ENCODE measurements at places on chromosomes 5 and 9.
A peak's percentile ranks its signal among the peaks of the same experiment; 100 is the strongest.

DNA sequence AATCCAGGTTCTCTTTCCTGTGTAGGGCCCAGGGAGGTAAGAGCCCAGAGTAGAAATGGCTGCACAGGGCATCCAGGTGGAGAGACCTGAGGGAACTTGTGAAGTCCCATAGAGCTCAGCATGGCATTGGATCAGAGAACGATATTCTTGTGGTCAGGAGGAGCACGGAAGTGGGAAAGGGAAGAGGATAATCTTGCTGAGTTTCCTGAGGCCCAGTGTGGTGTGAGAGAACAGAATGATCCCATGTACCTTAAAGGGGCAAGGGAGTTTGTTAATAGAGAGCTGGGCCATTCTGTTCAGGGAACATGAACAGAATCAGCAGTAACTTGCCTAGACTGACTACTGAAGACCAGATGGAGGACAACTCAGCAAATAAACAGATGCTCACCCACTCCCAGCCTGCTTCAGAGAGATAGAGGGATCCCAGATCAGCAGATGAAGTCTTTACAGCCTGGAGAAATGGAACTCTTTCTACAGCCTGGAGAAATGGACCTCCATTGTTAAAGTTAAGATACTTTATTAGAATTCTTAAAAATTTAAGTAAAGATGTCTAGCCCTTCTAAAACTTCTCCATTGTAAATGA lies 119.7 kb upstream of the ELL2 start:
- no peak for DNase-seq

- DNase-seq: no peak
Observed at GRCh38 chr5:40198736-40199135, 481.0 kb upstream of the PTGER4 start.

DNA sequence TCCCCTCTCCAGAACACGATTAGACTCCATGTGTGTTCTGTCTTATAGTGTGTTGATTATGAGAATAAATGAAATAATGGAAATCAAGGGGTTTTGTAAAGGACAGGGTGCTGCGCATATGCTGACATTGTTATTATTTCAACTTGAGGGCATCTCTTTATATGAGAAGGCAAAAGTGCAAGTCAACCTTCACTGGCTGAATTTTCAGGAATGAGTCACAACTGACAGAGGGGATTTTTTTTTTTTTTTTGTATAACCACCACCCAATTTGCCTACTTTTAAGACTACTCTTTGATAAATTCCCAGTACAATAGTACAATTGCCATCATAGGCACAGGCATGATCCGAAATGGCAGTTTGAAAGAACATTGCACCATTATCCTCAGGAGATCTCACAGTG lies 419.2 kb upstream of the NMUR2 start:
- DNase-seq: no peak

DNA sequence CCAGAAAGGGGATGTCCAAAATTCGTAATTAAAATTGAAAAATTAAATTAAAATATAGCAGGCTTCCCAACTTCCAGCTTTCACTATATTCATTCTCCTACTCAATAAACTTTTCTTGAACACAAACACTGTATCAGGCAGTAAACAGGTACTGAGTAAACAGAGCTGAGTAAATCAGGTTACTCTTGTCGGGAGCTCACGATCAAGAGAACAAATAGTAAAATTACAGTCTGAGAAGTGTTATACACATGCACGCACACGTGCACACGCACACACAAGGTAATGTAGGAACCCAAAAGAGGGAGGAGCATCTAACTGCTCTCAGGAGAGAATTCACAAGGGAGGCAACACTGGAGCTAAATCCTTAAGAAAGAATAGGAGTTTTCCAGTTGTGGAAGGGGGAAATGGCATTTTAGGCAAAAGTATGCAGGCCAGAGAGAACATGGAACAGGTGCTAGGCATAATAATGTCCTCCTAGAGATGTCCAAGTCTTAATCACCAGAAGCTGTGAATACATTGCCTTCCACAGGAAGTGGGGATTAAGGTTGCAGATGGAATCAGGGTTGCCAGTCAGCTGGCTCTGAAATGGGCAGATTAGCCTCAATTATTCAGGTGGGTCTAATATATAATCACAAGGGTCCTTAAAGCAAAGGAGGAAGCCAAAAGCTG lies 598.8 kb upstream of the BRINP1 start:
- DNase-seq: no peak

DNA sequence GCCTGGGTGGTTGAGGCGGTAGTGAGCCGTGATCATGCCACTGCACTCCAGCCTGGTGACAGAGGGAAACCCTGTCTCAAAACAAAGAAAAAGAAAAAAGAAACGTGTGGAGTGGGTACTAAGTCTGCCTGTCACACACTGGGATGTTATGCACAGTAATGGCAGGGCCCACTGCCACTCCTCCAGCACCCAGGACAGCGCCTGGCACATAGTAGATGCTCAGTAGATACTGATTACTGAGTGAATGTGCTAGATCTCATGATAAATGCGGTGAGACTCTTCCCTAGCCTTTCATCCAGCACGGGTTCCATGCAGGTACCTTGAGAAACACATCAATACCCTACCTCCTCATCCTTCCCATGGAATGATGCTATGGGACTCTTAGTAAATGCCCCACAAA lies 87.4 kb upstream of the HSPA9 start:
- no peak for DNase-seq

DNA sequence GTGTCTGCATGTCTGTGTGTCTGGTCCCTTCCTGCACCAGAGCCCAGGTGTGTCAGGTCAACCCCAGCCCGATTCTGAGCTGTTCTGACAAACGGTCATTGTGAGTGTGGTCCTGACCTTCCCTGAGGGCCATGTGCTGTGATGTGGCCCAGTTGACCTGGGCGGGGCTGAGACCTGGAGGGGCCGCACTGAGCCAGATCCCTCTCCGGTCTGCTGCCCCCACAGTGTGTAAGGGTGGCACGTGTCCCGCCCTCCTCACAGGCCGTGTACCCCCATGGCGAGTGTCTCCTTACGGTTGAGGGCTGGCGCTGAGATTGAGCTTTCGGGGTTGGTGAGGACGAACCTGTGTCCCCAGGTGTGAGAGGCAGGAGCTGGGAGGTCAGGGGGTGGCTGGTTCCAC lies 136.5 kb downstream of the MRPL36 start:
- no peak for DNase-seq

DNA sequence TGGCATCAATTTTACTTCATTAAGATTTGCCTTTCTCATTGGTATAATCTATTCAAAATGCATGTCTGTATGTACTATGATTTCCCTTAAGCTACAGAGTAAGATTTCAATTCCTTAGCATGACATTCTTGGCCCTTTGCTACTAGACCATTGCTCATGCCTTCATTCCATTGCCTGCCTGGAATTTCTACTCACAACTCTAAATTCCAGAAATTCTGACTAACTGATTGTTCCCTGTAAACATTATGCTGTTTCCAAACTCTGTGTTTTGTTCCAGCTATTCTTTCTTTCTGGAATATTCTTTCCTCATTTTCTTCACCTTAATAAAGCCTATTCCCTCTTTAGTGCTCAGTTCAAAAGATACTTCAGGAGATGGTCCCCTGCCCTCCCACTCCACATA lies 568.8 kb upstream of the SEMA6A start:
- no peak for DNase-seq

- DNase-seq: peak; percentile 72
Observed at GRCh38 chr9:89427621-89428221, 70.2 kb downstream of the SEMA4D start.

DNA sequence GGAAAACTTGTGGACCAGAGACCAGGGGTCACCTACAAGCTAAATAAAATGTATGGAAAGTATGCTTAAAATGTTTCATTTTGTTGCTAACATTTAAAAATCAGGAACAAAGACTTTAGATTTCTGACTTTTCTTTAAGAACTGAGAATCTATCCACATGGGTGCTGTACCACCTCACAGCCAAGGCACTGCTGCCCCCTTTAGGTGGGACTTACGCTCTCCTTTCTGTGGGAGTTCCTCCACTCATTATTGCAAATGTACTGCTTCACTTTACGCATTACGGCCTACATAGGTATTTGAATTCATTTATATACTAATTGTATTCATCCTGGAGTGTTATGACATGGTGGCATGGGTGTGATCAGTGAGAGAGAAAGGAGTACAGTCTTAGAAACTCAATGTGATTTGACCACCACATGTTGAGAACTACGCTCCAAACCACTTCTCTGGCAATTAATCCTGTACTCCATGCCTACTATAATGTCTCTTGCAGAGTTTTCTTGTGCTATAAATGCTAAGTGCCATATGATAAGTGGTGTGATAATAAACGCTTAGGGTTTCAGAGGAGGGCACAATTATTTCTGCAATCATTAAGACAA lies 24.7 kb upstream of the CETN3 start:
- DNase-seq: no peak

- DNase-seq: no peak
Observed at GRCh38 chr9:98743329-98743728, 34.6 kb upstream of the GABBR2 start.

DNA sequence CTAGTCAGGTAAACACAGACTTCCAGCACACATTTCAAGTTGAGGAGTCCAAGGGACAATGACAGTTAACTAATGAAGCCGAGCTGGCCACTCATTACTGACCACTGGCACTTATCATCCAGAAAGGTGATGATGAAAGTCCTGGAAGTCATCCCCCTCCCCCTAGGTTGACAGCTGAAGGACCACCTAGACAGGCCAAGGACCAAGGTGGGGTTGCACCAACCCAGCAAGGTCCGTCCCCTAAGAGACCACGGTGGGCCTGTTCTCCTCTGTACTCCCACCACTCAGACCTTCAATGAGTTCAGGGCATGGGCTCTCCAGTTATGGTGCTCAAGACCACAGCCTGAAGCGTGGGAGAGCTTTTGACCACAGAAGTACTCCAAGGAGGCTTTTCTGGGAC lies 13.2 kb downstream of the P4HA2 start:
- no peak for DNase-seq

GRCh38 chr9:126342621-126343031 lies 16.0 kb downstream of the MVB12B start:
- DNase-seq: no peak

Data from natural killer cell (primary cell).